ENCODE measurements at places on chromosomes 12 and 14.

- DNase-seq: no peak
These were observed 26.7 kb downstream of the RASSF9 start for GRCh38 chr12:85809500-85809899.

- DNase-seq: no peak
These were observed 15.4 kb upstream of the TMEM120B start for GRCh38 chr12:121697093-121697698.

GRCh38 chr12:113221997-113222729, 899 bp downstream of the TPCN1 start:
- DNase-seq: no peak

- no peak for DNase-seq
These were observed 155.5 kb upstream of the TMPO start for GRCh38 chr12:98359856-98360255.

GRCh38 chr12:124904306-124905098, 9.9 kb downstream of the UBC start:
- no peak for DNase-seq

- no peak for DNase-seq
These were observed 31.2 kb upstream of the MMP17 start for GRCh38 chr12:131796754-131797587.

- DNase-seq: no peak
These were observed 77.2 kb upstream of the DYNC1H1 start for GRCh38 chr14:101887219-101887618.
